Occipital lobe (tissue), 3 donors: ENCODE measurements at places on chromosomes 7 and 10. TPM values are rescaled to one million over a fixed set of nuclear protein-coding genes. Genes with fewer than 3 reads are reported as not detected.
A peak's percentile ranks its signal among the peaks of the same experiment; 100 is the strongest.

The PPP1R17 gene
- total RNA-seq: 2.7 TPM

The TET1 gene
- 33.5 TPM for total RNA-seq

The ENTPD1 gene
- 9.4 TPM for total RNA-seq

The FRA10AC1 gene
- total RNA-seq: 36.3 TPM

The ACSM6 gene
- not detected for total RNA-seq

DNA sequence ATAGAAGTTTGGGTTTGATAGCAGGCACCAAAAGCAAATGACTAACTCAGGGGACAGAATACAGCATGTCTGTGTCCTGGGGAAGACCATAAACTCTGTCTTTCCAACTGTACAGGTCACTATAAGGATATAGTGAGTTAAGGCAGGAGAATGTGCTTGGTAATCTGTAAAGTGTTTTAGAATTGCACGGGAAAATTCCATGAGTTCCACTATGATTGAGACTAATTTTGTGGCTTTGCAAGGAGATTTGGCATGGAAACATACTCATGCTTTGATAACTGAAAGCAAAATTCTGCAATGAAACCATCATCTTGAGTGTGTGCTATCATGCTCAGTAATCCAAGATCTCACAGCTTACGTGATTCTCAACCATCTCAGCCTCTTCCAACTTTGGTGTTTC is 152.6 kb downstream of the PKD1L1 start:
- no peak for DNase-seq

DNA sequence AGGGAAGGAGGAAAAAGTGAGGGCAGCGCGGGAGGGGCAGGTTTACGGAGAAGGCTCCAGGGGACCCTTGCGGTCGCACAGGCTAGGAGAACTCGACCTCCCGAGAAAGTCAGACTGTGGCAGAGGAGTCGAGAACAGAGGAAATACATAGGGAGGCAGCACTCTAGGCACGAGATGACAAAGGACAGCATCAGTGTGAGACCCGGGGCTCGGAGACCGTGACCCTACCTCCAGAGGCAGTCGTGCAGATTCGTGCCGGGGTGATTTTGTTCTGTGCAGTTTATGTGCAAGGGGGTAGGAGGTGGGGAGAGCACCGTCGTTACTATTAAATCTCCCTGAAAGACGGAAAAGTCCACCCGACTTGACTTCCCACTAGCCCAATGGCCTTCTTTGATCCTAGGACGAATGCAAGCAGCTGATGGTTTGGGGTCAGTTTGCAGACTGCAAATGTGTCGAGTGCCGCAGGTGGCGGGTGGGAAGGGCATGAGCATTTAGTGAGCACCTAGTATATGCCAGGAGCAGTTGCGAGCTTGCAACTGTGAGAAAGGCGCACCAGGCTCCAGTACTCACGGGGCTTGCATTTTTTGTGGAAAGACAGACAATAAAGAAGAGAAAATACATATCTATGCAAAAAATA is 674 bp upstream of the OSBPL3 start:
- no peak for DNase-seq

- peak; percentile 16 for DNase-seq
Measured at GRCh38 chr7:5488286-5488878, 64.7 kb upstream of the TNRC18 start.

DNA sequence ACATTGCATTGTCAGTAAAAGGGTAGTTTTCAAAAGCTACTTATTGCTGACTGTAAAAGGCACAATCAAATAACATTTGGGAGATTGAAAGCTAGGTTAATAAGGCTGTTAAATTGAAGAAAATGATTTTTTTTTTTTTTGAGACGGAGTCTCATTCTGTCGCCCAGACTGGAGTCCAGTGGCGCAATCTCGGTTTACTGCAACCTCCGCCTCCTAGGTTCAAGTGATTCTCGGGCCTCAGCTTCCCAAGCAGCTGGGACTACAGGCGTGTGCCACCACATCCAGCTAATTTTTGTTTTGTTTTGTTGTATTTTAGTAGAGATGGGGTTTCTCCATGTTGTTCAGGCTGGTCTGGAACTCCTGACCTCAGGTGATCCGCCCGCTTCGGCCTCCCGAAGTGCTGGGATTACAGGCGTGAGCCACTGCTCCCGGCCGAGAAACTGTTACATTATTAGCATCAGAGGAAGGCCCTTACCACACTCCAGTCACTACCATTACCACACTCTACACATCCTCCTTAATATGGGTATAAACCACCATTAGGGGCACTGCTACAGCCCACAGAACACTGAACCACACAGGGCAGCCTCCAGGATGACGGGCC is 1.0 kb downstream of the CYP51A1 start:
- no peak for DNase-seq

- DNase-seq: peak; percentile 84
Measured at GRCh38 chr7:55439627-55440026, 74.5 kb downstream of the LANCL2 start.

- no peak for DNase-seq
Measured at GRCh38 chr10:6583447-6583846, 3.4 kb upstream of the PRKCQ start.

DNA sequence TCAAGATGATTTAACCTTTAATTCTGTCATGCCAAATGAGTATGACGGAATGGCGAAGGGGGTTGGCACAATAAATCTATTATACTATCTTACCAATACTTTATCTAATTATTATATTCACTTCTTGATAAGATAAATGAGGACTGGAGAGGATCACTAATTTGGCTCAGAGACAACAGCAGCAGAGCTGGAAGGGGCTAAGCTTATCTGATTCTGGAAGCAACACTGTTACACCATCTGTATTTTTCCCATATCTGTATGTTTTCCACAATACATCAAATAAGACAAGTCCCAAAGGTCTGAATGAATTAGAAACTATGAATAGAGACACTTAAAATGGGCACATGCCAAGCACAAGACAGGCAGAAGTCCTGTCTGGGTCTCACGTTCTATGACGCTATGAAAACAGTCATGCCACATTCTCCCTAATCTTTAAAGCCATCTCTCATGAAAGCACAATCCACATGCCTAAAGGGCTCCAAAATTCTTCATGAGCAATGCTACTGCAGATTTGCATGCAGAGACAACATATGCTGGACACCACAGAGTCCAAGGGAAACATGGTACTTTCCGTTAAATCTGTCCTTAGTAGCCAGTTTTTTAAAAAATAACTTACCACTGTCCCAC is 88.3 kb downstream of the SLC25A13 start:
- DNase-seq: no peak

DNA sequence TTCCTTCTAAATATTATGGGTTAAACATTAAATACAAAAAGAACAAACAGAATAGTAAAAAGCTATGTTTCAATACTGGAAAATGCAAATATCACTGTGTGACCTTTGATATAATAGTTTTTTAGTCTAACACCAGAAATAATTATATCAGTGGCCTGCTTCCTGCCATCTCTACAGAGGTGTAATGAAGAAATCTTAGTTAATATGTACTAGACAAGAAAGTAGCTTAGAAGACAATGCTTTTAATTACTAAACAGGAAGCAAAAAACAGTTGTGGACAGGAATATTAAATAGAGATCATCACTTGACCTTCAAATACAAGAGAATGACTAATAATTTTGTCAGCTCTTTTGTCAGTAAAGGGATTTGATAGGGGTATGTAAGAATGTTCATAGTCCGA is 47.4 kb upstream of the LRRN3 start:
- DNase-seq: no peak

DNA sequence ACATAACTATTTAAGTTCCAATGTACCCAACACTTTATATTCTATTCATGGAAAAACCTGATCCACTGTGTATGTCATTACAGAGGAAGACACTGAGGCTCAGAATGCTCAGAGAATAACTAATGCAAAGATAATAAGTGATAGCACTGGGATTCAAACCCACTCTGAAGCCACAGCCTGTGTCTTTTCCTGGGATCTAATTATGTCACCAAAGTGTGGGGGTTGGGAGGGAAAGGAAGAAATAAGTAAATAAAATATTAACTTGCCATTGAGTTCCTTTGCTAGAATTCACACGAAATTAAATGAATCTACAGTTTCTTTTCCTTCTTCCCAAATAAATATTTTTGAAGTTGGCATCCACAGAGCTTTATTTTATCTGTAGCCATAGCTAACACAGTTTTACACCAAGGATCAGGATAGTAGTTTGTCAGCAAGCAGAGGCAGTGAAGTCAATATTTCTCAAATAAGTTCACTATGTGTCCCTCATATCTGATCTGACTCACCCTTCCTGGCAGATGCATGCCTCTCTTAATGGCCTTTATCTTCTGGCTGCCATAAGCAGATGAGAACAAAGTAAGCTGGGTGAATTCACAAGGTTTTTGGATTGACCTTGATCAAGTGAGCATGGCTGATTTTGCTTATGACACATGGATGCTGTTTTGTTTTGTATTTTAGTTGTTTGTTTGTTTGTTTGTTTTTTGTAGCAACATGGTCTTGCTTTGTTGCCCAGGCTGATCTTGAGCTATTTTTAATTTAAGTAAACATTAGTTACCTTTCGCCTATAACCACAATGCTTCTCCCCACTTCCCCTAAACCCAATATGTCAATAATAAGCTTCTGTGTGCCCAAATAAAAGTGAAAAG is 6.3 kb downstream of the RAPGEF5 start:
- no peak for DNase-seq

DNA sequence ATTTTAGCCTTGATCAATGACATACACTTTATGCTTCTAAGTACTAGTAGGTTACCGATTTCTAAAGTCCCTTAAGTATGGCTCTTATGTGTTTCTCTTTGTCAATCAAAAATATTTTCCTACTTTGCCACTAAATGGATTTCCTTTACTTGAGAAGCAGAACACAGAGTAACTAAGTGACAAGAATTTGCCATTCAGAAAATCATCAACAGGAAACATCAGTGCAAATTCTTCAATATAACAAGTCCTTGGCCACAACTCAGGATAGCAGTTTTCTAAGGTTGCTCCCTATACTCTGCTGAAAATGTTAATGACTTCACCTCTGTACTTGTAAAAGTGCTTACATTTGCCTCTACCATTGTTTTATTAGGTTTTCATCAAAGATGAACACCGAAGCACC is 239.6 kb upstream of the SLC26A5 start:
- no peak for DNase-seq

GRCh38 chr10:13890233-13891127 is 303.7 kb downstream of the PRPF18 start:
- DNase-seq: peak; percentile 60

DNA sequence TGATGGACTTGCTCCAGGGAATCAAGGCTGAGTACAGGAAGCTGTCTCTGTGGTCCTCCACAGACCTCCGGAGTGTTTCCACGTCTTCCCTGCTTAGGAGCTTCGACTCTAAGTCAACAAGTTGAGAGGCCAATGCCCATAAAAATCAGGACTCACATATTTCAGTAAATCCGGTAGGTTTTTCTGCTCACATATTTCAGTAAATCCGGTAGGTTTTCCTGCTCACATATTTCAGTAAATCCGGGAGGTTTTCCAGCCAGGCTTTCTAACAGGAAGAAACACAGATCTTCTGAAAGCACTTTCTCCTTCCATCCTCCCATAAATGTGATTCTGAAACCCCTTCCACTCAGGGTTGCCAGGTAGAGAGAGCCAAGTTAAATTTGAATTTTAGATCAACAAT is 340.1 kb upstream of the SHH start:
- no peak for DNase-seq
